ENCODE measurements at places on chromosomes 2 and 18.

- no peak for DNase-seq
Observed at GRCh38 chr2:13558368-13558767, 841.6 kb downstream of the TRIB2 start.

DNA sequence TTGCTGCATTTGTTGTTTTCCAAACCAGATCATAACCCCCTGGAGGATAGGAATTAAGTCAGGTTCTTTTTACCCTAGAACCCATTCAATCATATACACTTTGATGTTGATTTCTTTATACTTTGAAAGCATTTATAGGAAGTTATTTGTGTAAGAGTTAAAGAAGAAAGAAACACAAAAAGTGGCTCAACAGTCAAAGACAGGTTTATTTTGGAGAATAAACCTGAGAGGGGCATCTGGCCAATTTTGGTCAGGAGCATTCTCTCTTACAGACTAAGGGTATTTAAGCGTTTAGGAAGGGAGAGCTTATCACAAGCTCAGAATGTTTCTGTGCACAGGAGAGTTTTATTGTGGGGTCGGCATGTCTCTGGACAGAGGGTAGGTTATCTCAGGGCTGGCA lies 398.0 kb downstream of the SPAG16 start:
- no peak for DNase-seq

GRCh38 chr2:146412625-146413024 lies 1432.2 kb upstream of the ACVR2A start:
- DNase-seq, result no peak

- DNase-seq, result no peak
Observed at GRCh38 chr2:54233832-54234649, 22.0 kb downstream of the TSPYL6 start.

- no peak for DNase-seq
Observed at GRCh38 chr2:69238449-69239031, 148.5 kb downstream of the GFPT1 start.

- no peak for DNase-seq
Observed at GRCh38 chr18:49734836-49735235, 78.5 kb downstream of the ACAA2 start.

Data from CD4-positive, alpha-beta T cell treated with Interleukin-6 at 100 ng/mL for 8 hours (primary cell).